ENCODE measurements at places on chromosomes 6 and 20.

DNA sequence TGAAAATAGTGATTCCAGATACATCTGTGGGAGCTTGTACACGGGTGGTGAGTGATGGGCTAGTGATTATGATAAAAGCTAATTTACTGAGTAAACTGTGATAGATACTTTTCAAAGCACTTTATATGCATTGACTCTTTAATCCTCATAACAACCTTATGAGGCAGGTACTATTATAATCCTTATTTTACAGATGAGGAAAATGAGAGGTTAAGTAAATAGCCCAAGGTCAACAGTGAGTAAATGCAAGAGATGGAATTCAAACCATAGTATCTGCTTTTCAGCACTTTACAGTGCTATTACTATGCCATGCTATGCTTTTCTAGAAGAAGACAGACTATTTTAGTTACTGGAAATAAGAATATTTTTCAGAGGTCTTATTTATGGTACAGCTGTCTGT lies 320.9 kb upstream of the CITED2 start:
- no peak for DNase-seq

- peak; percentile 14 for DNase-seq
Measured at GRCh38 chr20:14959506-14960475, 622.4 kb upstream of the FLRT3 start.

- peak; percentile 22 for DNase-seq
Measured at GRCh38 chr20:58331961-58332551, 22.5 kb downstream of the RAB22A start.

GRCh38 chr6:36378936-36379335 lies 8.5 kb downstream of the ETV7 start:
- no peak for DNase-seq

Data from DMS53 (cell line).